Activated T-helper 1 cell treated with anti-CD3 and anti-CD28 coated beads, Interleukin-2, amount 50 U/mL, for 16 hours (primary cell): ENCODE measurements at places on chromosomes 1 and 21.

DNA sequence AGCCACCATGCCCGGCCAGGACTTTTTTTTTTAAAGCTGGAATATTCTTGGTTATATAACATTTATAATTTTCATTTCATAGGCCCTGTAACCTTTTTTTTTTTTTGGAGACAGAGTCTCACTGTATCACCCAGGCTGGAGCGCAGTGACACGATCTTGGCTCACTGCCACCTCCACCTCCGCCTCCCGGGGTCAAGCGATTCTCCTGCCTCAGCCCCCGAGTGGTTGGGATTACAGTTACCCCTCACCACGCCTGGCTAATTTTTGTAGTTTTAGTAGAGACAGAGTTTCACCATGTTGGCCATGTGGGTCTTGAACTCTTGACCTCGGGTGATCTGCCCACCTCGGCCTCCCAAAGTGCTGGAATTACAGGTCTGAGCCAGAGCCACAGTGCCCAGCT is 12.6 kb downstream of the ZYG11B start:
- DNase-seq = no peak

DNA sequence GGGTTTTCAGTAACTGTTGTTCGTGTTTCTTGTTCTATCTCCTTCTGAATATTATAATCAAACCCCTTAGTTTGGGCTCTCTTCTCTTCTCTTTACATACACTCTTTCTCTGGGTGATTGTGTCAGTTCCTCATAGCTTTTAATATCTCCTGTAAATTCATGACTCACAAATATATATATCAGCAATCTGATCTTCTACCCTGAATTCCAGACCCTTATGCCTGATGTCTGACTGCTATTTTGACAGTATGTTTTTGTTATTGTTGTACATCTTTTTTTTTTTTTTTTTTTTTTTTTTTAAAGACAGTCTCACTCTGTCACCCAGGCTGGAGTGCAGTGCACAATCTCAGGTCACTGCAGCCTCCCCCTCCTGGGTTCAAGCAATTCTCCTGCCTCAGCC is 70.8 kb upstream of the MPC2 start:
- DNase-seq = no peak

- no peak for DNase-seq
Observed at GRCh38 chr1:31366796-31367195, 6.1 kb downstream of the FABP3 start.

DNA sequence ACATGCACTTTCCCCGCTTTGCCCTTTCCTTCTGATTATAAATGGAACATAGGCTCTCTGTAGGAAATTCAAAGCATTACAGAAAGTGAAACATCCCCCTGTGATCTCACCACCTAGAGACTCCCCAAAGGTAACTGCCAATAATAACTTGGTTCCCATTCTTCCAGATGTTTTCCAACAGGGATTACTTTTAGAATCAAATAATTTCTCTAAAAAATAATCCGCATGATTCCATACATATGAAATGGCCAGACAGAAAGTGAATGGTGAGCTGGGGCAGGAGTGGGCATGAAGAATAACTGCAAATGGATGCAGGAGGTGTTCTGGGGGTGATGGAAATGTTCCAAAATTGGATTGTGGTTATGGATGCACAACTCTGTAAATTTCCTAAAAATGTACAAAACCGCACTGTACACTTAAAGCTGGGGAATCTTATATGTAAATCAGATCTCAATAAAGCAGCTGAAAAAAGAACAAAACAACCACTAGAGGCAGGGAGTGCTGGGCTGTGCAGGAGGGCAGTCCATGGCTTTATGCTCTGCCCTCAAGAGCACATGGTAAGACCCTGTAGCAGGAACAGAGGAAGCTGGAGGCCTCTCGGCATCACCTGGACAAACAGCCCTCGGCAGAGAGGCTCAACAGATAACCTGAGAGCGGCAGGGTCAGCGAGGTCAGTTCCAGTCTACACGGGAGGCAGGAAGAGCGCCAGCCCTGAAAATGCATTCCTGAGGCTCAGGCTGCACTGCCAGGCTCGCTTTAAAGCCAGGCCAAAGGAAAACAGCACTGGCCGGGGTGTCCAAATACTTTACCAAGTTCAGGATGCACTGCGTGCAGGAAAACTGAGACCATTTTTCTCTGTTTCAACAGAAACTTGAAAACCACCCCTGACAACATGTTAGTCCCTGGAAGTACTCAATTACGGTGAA is 39.7 kb downstream of the CAPZB start:
- DNase-seq = no peak

- no peak for DNase-seq
Observed at GRCh38 chr1:246893191-246893939, 38.4 kb downstream of the AHCTF1 start.

DNA sequence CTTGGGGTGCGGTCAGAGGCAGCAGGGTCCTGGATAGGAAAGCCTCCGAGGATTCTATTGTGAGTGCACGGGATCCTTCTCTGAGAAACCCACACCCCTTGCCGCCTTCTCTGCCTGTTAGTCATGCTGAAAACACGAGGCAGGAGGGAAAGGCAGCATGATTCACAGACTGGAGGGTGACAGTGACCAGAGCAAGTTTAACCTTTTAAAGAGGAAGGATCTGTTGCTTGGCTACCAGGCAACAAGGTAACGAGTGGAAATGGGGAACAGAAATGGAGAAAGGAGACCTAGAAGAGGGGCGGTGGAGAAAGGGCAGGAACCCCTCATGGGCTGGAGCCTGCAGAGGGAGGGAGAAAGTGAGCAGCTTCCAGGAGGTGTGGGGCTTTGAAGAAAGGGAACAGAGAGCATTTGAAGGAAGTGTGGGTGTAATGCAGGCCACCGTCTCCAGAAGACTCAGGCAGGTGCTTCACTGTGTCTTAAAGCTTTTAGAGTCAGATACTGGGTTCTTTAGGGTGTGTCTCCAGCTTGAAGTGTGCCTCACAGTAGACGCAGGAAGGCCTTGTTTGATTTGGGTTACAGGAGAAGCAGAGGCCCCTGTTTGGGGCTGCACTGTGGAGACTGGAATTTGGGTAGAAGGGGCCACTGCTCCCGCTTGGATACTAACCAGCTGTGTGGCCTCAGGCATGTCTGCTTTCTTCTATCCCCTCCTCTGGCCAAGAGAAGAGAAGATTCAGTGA is 19.1 kb downstream of the OPTC start:
- DNase-seq = no peak

DNA sequence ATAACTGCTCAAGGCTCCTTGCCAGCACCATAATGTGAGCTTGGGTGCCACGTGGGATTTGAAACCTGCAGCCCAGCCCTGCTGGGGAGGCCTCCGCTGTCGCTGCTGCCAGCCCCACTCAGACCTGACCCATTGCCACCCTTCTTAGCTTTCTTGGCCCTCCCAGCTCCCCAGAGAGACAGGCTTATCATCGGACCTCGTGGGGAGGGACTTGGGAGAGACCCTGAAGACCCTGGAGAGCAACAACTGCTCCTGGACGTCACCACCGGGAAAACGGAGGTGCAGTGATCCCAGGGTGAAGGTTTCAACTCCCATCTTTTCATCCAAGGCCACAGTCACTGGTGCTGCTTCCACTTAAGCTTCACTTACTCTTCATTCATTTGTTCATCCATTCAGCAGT is 596.1 kb downstream of the PTPRU start:
- DNase-seq = no peak

DNA sequence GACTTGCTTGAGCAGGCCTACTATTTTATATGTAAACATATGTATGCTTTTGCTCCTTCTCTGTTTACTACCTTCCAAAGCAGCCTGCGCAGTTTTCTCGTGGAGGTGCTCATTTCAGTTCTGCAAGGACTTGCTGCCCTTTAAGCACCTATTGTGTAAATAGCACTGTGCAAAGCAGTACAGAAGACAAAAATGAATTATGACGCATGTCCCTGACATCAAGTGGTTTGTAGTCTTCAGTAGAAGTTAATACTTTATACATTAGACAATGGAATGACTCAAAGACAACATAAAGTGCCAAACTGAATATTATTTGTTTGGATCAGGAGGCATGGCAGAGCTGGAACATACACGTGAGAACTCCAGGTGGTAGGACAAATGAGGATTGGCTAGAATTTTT is 611.7 kb downstream of the LMO4 start:
- DNase-seq = no peak

- no peak for DNase-seq
Observed at GRCh38 chr1:44464361-44464760, 59.3 kb downstream of the RNF220 start.

DNA sequence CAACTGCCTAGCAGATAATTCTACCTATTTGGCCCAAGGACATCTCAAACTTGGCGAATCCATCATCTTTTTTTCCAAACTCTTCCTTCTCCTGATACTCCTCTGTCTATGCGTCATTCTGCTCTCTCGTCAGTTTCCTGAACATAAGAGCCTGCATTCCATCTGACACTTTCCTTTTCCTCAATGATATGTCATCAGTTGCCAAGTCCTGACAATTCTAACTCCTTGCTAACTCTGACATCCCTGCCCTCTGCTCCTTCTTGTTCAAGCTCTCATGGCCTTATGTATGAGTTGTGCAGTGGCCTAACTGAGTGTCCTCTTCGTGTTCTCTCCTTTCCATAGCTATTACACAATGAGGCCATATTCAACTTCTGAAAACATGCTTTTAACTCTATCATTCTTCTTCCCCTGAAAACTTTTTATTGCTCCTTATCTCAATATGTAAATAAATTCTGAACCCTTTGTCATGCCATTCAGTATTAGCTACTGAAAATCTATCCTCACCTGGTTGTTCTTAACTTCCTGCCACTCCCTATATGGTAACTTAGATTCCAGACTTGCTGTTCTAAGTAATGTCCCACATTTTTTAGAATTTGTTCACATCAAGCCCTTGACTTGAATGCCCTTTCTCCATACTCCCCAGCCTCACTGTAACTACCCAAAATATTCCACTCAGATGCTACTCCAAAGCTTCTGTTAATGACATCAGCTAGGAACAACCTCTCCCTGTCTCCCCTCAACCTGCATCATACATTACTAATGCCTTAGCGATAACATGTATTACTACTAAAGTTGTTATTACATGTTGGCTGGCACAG is 11.5 kb downstream of the PALMD start:
- no peak for DNase-seq

- no peak for DNase-seq
Observed at GRCh38 chr1:48242141-48242736, 19.7 kb downstream of the SLC5A9 start.

GRCh38 chr1:14921057-14921456 is 232.5 kb upstream of the TMEM51 start:
- DNase-seq = no peak
